ENCODE measurements at places on chromosomes 3 and 15. TPM values are rescaled to one million over a fixed set of nuclear protein-coding genes. Genes with fewer than 3 reads are reported as not detected.

- DNase-seq = no peak
Measured at GRCh38 chr3:112360561-112360960, 27.6 kb downstream of the CD200 start.

- no peak for DNase-seq
Measured at GRCh38 chr15:85171736-85172135, 190.1 kb downstream of the PDE8A start.

DNA sequence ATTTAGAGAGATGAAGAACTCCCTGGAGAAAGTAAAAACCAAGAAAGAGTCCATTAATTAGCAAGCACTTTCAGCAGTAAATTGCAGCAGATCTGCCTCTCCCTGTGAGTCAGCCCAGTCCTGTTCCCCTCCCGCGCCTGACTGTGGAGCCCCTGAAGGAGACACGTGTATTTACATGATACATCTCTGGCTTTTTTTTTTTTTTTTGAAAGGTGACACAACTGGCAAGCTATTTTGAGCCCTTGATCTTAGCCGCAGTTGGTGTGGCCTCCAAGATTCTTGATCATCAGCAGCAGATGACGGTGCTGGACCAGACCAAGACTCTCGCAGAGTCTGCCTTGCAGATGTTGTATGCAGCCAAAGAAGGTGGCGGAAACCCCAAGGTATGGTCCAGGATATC, 271.8 kb upstream of the TPM1 start:
- DNase-seq = no peak

DNA sequence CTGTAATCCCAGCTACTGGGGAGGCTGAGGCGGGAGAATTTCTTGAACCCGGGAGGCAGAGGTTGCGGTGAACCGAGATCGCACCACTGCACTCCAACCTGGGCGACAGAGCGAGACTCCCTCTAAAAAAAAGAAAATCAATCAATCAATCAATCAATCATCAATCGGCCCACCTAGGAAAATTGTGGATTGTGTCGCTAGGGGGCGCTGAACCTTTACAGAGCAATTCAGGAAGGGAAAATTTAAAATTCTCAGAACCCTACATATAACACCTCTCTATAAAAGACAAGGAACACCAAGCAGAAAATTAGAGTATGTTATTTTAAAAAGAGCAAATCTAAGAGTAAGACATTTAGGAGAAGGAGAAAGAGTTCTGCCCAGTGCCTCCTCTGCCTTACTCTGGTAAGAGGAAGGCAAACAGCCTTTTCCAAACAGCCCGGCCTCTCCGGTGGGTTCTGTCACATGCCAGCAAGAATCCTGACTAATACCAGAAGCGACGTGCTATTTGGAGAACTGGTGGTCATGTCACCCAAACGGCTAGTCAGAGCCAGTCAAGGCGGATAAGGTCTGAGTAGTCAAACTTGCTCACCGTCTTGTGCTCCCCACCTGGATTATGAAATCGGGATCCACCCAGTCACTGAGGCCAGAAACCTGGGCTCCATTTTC, 22.3 kb upstream of the SMCO1 start:
- DNase-seq = no peak

DNA sequence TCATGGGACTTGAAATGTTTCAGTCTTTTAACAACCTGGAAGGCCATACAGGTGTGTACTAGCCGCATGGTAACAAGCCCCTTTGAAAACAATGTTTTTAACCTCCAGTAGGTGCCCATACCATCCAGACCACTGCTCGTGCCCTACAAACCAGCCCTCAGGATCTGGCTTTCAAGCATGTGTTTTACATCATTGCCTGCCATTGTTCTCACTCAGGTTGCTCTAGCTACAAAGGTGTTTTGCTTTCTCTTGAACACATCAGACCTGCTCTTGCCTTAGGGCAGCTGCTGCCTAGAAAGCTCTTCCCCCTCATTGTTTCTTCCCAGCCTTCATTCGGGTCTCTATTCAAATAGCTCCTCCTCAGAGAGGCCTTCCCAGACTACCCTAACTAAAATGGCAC, 32.3 kb upstream of the MAP3K13 start:
- no peak for DNase-seq

DNA sequence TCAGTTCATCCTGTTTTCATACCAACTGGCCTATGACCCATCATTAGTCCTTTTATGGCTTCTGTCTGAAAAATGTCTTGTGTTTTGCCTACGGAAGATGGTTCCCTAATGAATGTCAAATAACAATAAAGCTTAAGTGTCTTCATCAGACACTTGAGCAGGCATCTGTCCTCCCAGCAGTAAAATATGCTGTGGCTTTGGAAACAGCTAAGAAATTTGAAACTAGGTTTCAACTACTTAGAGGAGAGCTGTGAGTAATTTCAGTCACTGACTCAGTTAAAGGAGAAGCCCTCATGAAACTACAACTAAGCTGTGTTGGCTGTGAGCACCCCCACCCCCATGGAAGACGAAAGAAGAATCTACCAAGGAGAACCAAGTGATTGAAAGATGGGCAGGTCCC, 409.4 kb upstream of the PPP2R3A start:
- no peak for DNase-seq

DNA sequence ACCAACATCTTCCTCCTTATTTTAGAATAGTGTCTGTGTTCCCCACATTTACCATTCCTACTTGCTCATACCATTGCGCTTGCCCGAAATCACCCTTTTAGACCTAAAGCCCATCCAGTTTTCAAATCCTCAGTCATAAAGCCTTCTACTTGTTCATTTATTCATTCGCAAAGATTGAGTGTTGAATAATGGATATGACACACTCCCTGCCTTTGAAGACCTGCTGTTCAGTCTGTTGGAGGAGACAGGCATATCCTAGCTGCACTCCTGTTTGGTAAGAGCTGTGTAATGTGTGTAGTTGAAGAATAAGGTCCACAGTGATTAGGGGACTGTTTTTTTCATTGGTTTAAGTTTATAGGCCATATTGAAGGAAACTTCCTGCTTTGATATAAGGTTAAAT, 1.7 kb downstream of the CNOT10 start:
- no peak for DNase-seq

DNA sequence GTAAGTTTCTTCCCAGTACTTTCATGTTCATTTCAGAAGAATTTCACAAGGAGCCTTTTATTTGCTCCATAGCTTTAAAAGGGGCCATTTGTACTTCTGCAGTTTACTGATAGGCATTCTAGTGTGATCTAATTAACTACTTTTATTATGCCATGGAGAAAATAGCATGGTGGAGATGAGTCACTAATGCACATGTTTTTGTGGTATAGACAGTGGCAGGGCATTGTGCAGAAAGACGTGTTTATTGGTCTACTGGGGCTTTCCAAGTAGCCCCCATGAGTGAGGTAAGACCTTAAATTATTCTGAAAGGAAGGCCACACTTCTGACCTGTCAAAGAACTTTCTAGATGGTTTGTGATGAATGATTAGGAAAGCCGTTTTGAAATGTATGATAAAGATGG, 810.0 kb upstream of the NR2F2 start:
- no peak for DNase-seq

GRCh38 chr3:89227218-89227617, 119.8 kb downstream of the EPHA3 start:
- DNase-seq = no peak

GRCh38 chr3:134652409-134652831, 1.6 kb upstream of the KY start:
- DNase-seq = no peak

The LRCH3 gene
- 49.8 TPM for total RNA-seq

Data from chondrocyte (in vitro differentiated cells).